Right atrium auricular region (tissue), 2 donors: ENCODE measurements at places on chromosomes 7 and 10. TPM values are rescaled to one million over a fixed set of nuclear protein-coding genes. Genes with fewer than 3 reads are reported as not detected.

Gene ADRB1
- total RNA-seq: 49.8 TPM

- H3K4me3 ChIP-seq: peak overlapping the region; percentile 94
- DNase-seq: peak; percentile 84
- peaks cover 8% of the 10 kb centered on the region for H3K36me3 ChIP-seq
- H3K27me3 ChIP-seq: no peaks in the 10 kb centered on the region
Measured at GRCh38 chr7:143381427-143382125, 431 bp downstream of the ZYX start.

Gene ZP3
- 2.4 TPM for total RNA-seq

DNA sequence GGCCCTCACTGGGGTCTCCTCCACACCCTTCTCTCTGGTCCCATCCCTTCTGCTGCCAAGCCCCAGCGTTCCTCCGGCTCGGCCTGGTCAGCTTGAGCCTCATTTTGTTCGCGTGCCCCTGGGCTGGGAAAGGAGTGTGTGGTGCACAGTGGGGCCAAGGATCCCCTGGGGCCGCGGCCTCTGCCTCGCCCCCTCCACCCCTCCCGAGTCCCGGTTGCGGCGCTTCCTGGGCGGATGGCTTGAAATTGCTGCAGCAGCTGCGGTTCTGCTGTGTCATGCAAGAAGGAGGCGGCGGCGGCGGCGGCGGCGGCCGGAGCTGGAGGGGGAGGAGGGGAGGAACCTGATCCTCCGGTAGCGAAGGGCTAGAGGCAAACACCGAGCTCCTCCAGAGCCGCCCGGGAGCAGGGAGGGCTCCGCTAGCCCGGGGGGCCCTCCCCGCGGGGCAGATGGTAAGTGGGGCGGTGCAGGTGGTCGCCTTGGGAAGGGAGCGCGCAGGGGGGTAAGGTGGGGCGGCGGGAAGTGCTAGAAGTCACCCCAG, 217.8 kb upstream of the MKLN1 start:
- H3K27me3 ChIP-seq: no peaks in the 10 kb centered on the region
- peak; percentile 90 for DNase-seq
- H3K36me3 ChIP-seq: no peaks in the 10 kb centered on the region
- peaks cover 38% of the 10 kb centered on the region for H3K4me1 ChIP-seq

Gene RGR
- not detected for total RNA-seq

- DNase-seq: no peak
- H3K27ac ChIP-seq: peak overlapping the region; percentile 32
- H3K27me3 ChIP-seq: peaks cover 17% of the 10 kb centered on the region
- H3K4me1 ChIP-seq: no peaks in the 10 kb centered on the region
- H3K4me3 ChIP-seq: peak overlapping the region; percentile 35
- no peaks in the 10 kb centered on the region for H3K36me3 ChIP-seq
Measured at GRCh38 chr10:116270771-116271592, 2.0 kb downstream of the GFRA1 start.

Gene NXPH1
- total RNA-seq: not detected

GRCh38 chr7:4692055-4692454, 10.0 kb downstream of the FOXK1 start:
- no peak for DNase-seq
- H3K27me3 ChIP-seq: no peaks in the 10 kb centered on the region
- H3K4me1 ChIP-seq: no peaks in the 10 kb centered on the region

Gene TCF7L2
- 11.3 TPM for total RNA-seq

- H3K4me1 ChIP-seq: no peaks in the 10 kb centered on the region
- no peak overlapping the region for H3K4me3 ChIP-seq
- no peaks in the 10 kb centered on the region for H3K36me3 ChIP-seq
- H3K27ac ChIP-seq: no peak overlapping the region
Measured at GRCh38 chr10:21417172-21417712, 108.2 kb downstream of the SKIDA1 start.

DNA sequence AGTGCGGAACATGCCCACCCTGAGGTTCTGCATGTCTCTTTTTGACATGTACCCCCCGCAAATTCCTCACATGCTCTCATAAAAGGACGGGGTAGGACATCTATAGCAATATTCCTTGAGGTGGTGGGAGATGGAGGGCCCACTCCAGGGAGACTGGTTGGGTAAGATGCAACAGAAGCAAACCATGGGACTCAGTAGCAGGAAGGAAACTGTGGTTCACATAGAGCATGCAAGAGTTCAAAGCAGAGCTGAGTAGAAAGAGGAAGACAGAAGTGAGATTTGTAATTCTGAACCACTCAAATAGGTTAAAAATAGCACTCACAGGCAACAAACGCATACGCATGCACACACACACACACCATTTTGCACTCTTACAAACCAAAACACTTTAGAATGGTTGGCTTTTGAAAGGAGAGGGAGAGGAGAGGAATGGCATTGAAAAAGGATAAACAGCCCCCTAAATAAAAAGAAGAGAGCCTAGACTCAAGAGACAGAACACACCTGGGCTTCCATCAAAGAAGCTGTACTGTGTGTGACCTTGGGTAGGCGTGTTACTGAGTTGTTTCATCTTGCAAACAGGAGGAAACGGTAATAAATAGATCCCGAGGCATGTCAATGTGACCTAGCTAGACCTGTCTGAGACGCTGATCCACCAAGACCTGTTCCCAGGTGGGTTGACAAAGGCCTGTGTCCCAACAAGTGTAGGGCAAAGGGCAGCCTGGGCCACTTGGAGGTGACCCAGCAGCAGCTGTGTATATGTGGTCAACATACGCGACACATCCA, 77.6 kb upstream of the LRRC4 start:
- H3K27ac ChIP-seq: no peak overlapping the region
- H3K27me3 ChIP-seq: no peaks in the 10 kb centered on the region
- DNase-seq: no peak
- no peaks in the 10 kb centered on the region for H3K4me1 ChIP-seq

DNA sequence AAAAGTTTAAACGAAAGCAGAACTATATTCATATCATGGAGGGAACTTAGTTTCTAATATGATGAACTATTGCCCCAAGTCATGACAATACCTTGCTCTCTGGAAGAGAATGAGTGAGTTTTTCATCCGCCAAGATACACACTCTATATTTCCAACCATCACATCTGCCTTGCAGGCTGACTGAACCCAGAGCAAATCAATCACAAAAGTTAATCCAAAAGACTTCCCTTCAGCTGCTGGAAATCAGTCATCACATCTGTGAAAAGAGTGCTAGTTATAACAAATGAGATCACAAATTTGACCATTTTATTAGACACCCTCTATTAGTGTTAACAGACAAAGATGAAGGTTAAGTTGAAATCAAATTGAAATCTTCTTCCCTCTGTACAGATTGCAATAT, 261.7 kb upstream of the PRKCQ start:
- no peaks in the 10 kb centered on the region for H3K36me3 ChIP-seq
- H3K27me3 ChIP-seq: no peaks in the 10 kb centered on the region
- H3K4me1 ChIP-seq: no peaks in the 10 kb centered on the region
- H3K27ac ChIP-seq: no peak overlapping the region
- H3K4me3 ChIP-seq: no peak overlapping the region

DNA sequence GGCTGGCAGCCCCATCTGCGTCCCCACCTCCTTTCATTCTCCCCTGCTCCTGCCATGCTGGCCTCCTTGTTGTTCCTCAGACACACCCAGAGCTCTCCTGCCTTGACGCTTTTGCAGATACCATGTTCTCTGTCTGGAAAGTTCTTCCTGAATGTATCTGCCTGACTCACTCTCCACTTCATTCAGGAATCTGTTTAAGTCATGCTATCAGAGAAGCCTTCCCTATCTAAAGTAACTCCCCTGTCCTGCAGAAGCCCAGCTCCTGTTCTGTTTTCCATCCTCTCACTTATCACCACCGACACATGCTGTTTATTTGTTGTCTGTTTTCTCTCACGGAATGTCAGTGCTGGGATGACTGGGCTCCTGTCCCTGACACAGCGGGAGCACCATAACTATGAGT, 82.0 kb downstream of the AFAP1L2 start:
- no peak overlapping the region for H3K4me3 ChIP-seq
- H3K36me3 ChIP-seq: no peaks in the 10 kb centered on the region
- H3K27ac ChIP-seq: no peak overlapping the region
- H3K4me1 ChIP-seq: peaks cover 14% of the 10 kb centered on the region
- DNase-seq: no peak

Gene RET
- 0.12 TPM for total RNA-seq

Gene TMEM213
- total RNA-seq: not detected

GRCh38 chr7:31419505-31420055, 79.1 kb upstream of the NEUROD6 start:
- no peak overlapping the region for H3K27ac ChIP-seq
- no peak overlapping the region for H3K4me3 ChIP-seq
- H3K27me3 ChIP-seq: no peaks in the 10 kb centered on the region
- no peaks in the 10 kb centered on the region for H3K4me1 ChIP-seq

GRCh38 chr7:158235862-158236261, 351.8 kb downstream of the PTPRN2 start:
- H3K36me3 ChIP-seq: no peaks in the 10 kb centered on the region
- H3K27ac ChIP-seq: no peak overlapping the region
- no peak overlapping the region for H3K4me3 ChIP-seq
- DNase-seq: no peak
- H3K27me3 ChIP-seq: no peaks in the 10 kb centered on the region
- no peaks in the 10 kb centered on the region for H3K4me1 ChIP-seq

DNA sequence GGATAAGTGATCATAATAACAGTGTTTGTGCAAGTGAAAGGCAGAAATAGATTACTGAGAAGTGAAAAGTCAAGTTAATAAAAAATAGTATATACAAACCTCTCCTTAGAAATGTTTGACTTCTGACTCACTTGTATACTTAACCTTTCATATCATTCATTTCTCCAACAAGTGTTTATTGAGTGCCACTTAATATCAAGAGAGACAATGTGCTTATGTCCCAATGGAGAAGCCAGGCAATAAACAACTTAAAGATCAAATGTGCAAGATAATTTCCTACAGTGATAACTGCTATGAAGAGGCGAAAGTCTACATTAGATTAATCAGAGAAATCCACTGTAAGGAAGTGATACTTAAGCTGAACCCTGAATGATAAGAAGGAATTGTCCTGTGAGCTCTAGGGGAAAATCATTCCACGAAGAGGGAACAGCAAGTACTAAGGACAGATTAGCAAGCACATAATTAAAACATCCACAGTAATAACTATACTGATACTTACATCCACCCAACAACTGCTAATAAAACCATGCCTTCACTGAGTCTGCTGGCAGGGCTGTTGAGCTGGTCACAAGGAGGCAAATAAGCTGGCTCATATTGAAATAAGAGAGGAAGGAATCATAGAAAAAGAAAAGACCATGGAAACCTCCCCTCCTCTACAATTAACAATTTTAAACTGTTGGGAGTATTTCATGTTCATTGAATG, 203.5 kb downstream of the CTNNA3 start:
- DNase-seq: no peak
- no peak overlapping the region for H3K4me3 ChIP-seq
- no peaks in the 10 kb centered on the region for H3K4me1 ChIP-seq
- no peak overlapping the region for H3K27ac ChIP-seq

DNA sequence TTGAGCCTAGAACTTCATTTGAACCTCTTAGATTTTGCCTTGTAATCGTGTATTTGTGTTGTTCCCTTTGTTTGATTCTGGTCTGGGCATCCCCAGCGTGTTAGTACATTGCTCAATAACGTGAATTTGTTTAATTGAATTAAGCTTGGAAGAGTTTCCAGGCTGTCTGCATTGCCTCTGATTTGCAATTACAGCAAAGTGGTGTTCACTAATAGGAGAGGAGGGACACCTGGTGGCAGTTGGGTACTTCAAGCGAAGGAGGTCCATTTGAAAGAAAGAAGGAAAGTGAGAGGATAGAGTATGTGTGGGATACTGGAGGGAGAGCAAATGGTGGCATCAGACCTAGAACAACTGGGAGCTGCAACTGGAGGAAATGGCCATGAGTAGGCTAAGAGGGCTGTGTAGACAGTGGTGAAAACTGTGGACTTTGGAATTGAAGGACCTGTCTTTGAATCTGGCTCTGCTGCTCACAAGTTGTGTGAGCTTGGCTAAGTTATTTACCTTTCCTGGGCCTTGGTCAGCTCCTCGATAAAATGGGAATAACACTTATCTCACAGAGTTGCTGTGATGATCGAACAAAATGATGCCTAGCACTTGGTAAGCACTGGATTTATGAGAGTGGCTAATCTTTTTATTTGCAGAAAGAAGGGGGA, 15.1 kb downstream of the LSMEM1 start:
- no peak overlapping the region for H3K4me3 ChIP-seq
- DNase-seq: no peak
- no peaks in the 10 kb centered on the region for H3K4me1 ChIP-seq
- no peaks in the 10 kb centered on the region for H3K36me3 ChIP-seq

- no peaks in the 10 kb centered on the region for H3K36me3 ChIP-seq
- H3K4me3 ChIP-seq: no peak overlapping the region
- DNase-seq: no peak
- H3K27ac ChIP-seq: no peak overlapping the region
Measured at GRCh38 chr7:106888204-106888603, 23.1 kb downstream of the PIK3CG start.

Gene KCNH2
- 128 TPM for total RNA-seq

Gene CCL24
- not detected for total RNA-seq

DNA sequence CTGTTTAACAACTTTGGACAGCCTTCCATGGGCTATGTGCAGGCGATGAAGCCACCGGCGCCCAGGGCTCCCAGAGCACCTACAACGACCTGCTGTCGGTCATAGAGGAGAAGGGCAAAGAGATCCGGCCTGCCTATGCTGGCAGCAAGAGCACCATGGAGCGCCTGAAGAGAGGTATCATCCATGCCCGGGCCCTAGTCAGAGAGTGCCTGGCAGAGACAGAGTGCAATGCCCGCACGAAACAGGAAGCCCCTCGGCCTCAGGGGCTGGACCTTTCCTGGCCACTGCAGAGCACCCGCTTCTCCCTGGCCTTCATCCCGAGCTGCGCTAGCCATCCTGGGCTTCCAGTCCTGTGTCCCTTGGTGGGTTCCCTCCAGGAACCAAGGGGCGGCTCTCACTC, 497.0 kb upstream of the PHF14 start:
- no peak overlapping the region for H3K27ac ChIP-seq
- no peaks in the 10 kb centered on the region for H3K36me3 ChIP-seq
- H3K4me3 ChIP-seq: no peak overlapping the region
- DNase-seq: no peak

Gene ARHGEF35
- 1.7 TPM for total RNA-seq

- H3K36me3 ChIP-seq: no peaks in the 10 kb centered on the region
- no peaks in the 10 kb centered on the region for H3K4me1 ChIP-seq
- DNase-seq: no peak
Measured at GRCh38 chr10:22495396-22495795, 150.1 kb downstream of the SPAG6 start.

DNA sequence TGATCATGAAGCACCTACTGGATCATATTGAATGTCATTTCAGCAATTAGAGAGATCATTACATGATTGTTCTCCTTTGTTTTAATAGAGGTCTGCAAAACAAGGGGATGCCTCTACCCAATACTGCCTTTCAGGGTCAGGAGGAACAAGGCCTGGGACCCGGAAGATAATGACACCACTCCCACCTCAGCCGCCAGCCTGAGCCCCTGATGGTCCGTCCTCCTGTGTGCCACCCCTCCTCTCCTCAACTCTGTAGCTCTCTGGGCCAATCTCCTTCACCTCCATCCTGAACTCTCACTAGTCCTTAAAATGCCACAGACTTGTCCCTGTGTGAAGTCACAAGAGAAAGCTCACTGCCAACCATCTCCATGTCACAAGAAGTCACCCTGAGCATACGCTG, 38.0 kb downstream of the KCNMA1 start:
- H3K27ac ChIP-seq: no peak overlapping the region
- H3K27me3 ChIP-seq: no peaks in the 10 kb centered on the region
- H3K4me1 ChIP-seq: no peaks in the 10 kb centered on the region
- no peak overlapping the region for H3K4me3 ChIP-seq
- no peak for DNase-seq

- H3K27me3 ChIP-seq: no peaks in the 10 kb centered on the region
- H3K27ac ChIP-seq: no peak overlapping the region
- peaks cover 11% of the 10 kb centered on the region for H3K4me1 ChIP-seq
- H3K36me3 ChIP-seq: no peaks in the 10 kb centered on the region
- DNase-seq: no peak
Measured at GRCh38 chr7:66110856-66111255, 3.8 kb upstream of the CRCP start.

Gene CYP2C9
- not detected for total RNA-seq
